ENCODE measurements at places on chromosomes 11 and 22.

GRCh38 chr11:38089726-38090125 is 1491.7 kb upstream of the RAG2 start:
- no peak for DNase-seq

DNA sequence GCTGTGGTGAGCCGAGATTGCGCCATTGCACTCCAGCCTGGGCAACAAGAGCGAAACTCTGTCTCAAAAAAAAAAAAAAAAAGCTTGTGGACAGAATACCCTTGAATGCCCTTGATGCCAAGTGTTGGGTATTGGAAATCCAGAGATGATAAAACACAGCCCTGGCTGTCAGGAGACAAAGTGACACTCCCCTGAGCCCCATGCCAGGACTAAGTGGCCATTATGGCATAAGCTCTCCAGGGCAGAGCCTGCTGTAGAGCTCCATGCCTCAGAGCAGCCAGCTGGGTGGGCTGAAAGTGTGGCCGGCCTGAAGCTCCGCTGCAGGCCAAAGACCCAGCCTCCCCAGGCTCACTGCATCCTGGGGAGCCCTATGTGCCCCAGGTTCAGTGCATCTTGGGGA is 4.9 kb downstream of the RNF215 start:
- DNase-seq, result no peak

GRCh38 chr11:128207861-128208321 is 379.5 kb downstream of the ETS1 start:
- DNase-seq, result no peak

GRCh38 chr11:84240847-84241246 is 954.7 kb upstream of the CCDC90B start:
- DNase-seq, result no peak

Data from activated CD8-positive, alpha-beta memory T cell treated with anti-CD3 and anti-CD28 coated beads for 1 hour (primary cell).